ENCODE measurements at places on chromosomes 12 and 14.

- no peak for DNase-seq
Observed at GRCh38 chr12:53588123-53588522, 38.1 kb downstream of the ATF7 start.

GRCh38 chr14:84674636-84675035 lies 855.3 kb upstream of the FLRT2 start:
- DNase-seq = no peak

DNA sequence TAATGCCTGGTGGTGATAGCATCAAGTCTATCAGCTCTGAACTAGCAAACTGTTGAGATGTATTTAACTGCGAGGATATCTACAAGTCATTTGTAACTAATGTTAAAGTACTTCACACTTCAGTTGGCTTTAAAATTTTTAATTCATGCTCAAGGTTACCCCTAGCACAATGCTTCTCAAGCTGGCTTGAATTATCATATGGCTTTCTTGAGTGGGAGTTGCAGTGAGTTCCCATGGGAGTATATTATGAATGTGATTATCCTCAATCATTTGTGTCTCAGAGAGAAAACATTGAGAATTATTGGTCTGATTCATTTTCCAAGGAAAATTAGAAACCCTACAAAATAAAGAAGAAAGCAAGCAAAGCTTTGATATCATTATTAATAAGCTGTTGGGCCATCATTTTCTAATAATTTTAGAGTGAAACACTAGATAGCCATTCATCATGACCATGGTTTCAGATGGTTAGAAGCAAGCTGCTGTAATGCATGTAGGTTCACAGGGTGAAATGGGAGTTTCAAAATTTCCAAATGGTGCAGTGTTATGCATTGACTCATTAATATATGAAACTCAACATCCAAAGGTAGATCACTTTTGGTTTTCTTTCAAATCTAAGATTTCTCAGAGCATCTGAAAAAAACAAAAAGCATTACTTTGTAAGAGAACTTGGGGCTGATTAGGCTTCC lies 11.8 kb upstream of the KRAS start:
- DNase-seq = no peak

DNA sequence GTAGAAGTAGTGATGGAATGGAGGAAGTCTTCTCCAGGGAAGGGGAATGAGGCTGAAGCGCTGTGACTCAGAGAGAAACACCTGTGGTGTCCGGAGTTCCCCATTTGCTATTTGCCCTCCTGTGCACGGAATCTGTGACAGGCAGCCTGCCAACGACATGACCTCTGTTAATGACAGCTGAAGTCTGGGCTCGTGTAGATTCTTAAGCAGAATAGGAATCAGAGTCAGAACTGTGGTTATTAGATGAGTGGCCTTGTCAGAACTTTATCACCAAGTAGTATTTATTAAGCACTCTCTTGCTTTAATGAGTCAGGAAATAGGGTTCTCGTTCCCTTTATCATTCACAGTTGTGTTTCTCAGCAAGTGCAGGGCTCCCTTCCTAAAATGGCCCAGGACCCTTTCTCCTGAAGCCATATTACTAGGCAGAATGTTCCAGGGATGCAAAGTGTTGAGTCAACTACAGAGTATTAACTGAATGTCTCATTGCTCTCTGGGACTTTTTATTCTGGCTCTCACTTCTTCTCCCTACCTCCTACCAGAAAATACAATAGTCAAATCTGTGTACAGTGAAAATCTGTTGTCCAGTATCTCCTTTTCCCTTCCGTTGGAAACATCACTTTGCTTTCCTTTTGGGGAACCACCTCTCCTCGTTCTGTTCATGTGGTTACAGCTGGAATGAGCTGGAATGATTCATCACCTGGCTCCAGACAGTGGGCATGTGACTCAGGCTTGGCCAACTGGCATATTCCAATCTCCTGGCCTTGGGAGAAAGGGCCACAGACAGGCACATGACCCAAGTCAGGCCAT lies 77.8 kb upstream of the MAX start:
- DNase-seq = no peak

DNA sequence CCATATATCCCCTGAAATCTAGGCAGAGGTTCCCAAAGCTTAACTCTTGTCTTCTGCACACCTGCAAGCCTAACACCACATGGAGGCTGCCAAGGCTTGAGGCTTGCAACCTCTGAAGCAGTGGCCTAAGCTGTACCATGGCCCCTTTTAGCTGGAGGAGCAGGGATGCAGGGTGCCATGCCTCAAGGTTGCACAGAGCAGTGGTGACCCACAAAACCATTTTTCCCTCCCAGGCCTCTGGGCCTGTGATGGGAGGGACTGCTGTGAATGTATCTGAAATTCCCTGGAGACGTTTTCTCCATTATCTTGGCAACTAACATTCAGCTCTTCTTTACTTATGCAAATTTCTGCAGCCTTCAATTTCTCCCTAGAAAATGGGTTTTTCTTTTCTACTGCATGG lies 210.0 kb upstream of the KITLG start:
- DNase-seq = no peak

DNA sequence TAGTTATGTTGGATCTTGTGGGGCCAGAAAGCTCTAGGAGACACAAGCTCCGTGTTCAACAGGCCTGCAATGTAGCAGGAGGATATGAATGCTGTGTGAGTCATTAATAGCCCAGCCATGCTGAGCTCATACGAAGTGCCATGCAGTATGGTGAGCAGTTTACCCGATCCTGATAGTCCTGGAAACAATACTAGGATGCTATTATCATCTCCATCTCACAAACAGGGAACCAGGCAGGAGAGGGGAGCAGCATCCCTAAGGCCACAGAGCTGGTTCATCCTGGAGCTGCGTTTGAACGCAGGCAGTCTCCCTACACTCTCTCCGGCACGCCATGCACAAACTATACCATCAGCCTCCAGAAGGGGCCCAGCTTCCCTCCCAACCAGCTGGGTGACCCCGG lies 20.5 kb downstream of the TTC7B start:
- no peak for DNase-seq

DNA sequence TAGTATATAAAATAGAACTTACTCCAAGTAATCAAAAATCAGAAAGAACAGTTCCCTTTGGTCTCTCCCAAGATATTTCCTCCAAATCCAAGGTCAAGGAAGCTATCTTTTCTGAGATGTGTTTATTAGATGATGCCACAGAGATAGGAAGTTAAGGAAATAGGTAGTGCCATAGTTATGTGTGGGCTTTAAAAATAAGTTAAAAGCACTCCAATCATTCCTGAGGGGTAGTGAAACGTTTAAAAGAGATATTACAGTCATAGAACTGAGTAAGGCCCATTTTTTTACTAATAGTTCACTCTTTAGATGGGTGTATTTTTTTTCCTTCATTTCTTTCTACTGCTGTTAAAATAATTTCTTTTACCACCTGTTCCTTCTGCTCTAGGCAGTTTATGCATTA lies 1630.9 kb upstream of the SEL1L start:
- no peak for DNase-seq

DNA sequence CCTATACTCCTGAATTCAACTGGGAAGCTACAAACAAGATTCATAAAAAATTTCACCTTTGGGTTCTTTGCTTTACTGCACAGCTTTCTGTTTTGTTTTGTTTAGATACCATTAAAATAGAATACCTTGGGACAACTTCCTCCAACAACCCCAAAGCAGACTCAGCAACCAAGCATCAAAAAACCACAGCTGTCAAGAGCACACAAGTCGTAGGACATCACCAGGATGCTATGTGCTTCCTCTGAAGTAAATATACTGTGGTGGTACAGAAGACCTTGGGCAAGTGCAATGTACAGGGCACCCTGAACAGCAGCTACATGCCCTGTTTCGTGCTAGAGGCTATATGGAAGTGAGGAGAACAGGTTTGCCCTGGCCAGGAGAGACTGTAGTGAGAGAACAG lies 359.3 kb downstream of the BCL11B start:
- DNase-seq = no peak

GRCh38 chr12:21478756-21479455 lies 22.5 kb downstream of the RECQL start:
- DNase-seq = no peak

DNA sequence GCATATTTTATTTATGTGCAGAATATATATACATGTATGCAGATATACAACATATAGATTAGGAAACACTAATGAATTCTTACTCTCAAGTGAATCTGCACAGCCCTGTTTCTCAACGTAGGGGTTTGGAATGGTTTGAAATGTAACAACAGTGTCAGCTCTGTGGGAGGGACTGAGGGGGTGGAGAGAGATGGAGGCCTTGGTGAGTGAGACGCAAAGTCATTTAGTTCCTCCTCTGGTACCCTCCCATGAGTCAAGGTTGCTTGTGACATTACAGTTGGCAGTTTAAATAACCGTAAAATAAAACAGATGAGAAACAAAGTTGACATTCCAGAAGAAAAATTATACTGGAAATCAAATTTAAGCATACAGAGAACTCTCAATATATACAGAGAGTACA lies 313.0 kb upstream of the PRKD1 start:
- no peak for DNase-seq

- DNase-seq = no peak
Observed at GRCh38 chr12:114401328-114402083, 4.4 kb downstream of the TBX5 start.

GRCh38 chr14:100294213-100294962 lies 11.9 kb downstream of the SLC25A29 start:
- no peak for DNase-seq

Measured in CD8-positive, alpha-beta T cell (primary cell).